ENCODE measurements at places on chromosomes 16 and 17. TPM values are rescaled to one million over a fixed set of nuclear protein-coding genes. Genes with fewer than 3 reads are reported as not detected.

Gene MSI2
- polyA plus RNA-seq: 25.5 TPM

DNA sequence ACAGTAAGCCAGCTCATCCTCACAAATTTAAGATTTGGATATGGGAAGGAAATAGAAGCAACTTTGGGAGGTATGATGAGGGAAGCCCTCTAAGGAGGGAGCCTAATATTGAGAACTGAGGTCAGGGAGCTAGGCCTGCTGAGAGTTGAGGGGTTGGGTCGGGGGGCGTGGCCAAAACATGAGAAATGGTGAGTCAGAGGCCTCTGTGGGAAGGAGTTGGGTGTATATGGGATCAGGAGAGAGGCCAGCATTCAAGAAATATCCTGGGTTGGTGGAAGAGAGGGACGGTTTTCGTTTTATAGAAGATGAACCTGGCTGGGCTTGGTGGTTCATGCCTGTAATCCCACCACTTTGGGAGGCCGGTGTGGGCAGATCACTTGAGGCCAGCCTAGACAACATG lies 48.4 kb downstream of the CLEC16A start:
- DNase-seq: no peak

- DNase-seq: no peak
Observed at GRCh38 chr17:78113804-78114785, 14.5 kb downstream of the TMC6 start.

DNA sequence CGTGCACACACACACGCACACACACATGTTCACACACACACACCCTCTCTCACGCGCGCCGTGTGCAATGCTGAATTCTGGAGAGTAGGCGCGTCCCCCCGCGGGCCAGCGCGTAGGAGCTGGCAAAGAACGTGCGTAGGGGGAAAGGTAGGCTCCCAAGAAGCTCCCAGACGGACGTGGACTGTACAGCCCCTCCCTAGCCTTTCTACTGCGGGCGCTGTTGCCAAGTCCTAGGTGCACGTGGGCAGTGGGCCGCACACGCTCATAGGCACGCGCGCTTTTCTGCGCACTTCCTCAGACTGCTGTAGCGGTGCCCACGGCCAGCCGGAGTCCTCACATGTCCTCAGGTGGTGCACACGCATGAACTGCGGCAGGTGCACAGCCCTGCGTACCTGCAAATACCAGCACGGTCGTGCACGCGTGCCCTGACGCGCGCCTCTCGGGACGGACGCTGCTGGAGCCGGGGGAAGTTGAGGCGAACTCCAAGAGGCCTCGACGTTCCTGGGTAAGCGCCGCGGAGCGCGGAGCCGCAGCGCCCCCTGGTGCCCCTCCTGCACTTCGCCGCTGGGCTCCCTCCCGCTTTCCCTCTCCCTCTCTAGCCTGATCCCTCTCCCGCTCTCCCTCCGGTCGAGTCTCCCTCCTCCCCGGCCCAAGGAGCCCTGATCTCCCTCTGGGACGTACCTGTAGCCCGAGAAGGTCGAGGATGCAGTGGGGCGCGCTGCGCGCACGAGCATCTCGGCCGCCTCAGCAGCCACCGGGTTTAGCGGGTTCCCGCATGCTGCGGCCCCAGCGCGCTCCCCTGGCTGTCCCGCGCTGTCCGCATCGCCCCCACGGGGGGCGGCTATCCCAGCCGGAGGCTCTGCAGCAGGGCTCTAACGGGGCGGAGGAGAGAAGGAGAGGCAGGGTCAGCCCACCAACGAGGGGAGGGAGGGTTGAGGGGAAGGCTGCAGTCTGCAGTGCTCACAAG lies 749 bp downstream of the GRIN2A start:
- DNase-seq: peak; percentile 91

GRCh38 chr16:27404163-27404823 lies 2.3 kb downstream of the IL21R start:
- no peak for DNase-seq

Gene ACSM2A
- not detected for polyA plus RNA-seq

DNA sequence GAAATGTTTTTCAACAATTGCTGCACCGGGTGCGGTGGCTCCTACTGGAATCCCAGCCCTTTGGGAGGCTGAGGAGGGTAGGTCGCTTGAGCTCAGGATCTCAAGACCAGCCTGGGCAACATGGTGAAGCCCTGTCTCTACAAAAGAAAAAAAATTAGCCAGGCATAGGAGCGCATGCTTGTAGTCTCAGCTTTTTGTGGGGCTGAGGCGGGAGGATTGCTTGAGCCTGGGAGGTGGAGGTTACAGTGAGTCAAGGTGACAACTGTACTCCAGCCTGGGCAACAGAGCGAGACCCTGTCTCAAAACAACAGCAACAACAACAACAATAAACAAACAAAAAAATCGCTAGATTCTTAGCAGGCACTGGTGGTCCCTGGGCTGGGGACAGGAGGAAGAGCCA lies 28.5 kb downstream of the IL21R start:
- DNase-seq: no peak

DNA sequence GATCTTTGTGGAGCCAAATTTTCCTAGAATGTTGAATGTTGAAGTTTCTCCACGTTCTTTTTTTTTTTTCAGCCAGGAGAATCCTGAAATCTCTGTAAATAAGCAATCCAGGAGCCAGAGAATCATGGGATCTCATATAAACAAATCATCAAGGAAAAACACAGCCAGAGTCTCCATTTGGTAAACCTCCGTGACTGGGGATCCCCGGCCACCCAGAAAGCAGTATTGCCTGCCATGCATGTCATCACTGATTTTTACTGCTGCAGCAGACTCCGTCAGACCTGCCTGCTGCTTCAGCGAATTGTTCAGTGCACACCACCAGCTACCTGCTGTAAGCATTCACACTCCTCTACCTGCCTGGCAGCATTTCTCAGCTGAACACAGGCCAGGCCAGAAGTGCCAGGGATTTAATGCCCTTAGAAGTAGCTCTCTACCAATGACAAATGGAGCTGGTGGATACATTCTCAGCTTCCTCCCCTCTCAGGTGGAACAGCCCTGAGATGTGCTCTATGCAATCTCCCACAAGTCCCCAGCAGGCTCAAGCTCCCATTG lies 158.6 kb downstream of the CYLD start:
- DNase-seq: no peak
